Activated CD8-positive, alpha-beta memory T cell treated with anti-CD3 and anti-CD28 coated beads, Interleukin-2, amount 10 ng/mL, durations not matched to agents 7 days and 5 days (primary cell): ENCODE measurements at places on chromosomes 2 and 18. TPM values are rescaled to one million over a fixed set of nuclear protein-coding genes. Genes with fewer than 3 reads are reported as not detected.
A peak's percentile ranks its signal among the peaks of the same experiment; 100 is the strongest.

Gene YES1
- 12.5 TPM for total RNA-seq

Gene CELF4
- total RNA-seq, result not detected

Gene BUB1
- 126 TPM for total RNA-seq

Gene CD207
- total RNA-seq, result not detected

Gene SIX2
- not detected for total RNA-seq

Gene DES
- not detected for total RNA-seq

Gene SGO2
- total RNA-seq, result 52.5 TPM

Gene ZNF804A
- total RNA-seq, result not detected

Gene RAX
- not detected for total RNA-seq

Gene GREB1L
- total RNA-seq, result not detected

Gene FIGN
- total RNA-seq, result not detected

DNA sequence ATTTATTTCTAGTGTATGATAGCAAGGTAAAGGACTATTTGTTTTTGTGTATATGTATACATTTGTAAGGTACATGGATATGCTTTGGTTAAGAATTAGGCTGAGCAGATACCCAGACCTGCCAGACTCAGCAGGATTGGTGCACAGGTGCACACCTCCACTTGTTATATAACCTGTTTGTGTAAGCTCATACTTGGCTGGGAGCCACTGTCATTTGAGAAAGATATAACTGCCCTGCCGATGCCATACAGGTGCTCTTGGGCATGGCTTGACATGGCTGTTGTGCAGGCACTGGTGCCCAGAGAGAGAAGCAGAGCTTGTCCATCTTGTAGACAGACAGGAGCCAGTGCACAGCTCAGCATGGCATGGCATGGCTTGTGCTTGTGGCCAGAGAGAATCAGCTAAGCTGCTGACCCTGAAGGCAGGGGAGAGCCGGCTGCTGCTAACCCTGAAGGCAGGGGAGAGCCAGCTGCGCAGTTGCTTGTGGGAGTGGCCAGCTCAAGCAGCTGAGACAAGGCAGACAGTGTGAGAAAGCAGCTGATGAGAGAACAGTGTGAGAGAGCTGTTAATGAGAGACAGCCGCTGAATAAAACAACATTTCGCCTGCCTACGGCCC is 136.5 kb downstream of the RNF144A start:
- H3K36me3 ChIP-seq, result peaks cover 4% of the 10 kb centered on the region
- no peak overlapping the region for H3K27ac ChIP-seq

DNA sequence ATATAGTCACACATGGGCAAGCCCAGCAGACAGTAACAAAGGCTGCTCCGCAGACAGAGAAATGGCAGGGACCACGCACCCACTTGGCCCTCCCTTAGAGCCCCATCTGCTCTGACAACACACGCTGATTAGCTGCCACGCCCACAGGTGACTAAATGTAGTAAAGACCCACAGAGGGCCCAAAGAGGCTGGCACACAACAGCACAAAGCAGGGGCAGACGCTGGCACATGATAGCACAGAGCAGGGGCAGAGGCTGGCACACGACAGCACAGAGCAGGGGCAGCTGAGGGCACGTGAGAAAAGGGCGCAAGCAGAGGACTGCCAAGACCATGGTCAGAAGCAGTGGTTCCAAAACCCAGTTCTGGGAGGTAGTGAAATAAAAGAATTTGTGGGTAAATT is 10.6 kb downstream of the AFG3L2 start:
- H3K4me3 ChIP-seq, result no peak overlapping the region
- no peak for DNase-seq
- no peaks in the 10 kb centered on the region for H3K27me3 ChIP-seq
- no peak overlapping the region for H3K27ac ChIP-seq

- peaks cover 14% of the 10 kb centered on the region for H3K36me3 ChIP-seq
- no peaks in the 10 kb centered on the region for H3K27me3 ChIP-seq
- peaks cover 24% of the 10 kb centered on the region for H3K4me1 ChIP-seq
- peak within 1 kb of the TSS; percentile 97 for H3K27ac ChIP-seq
- H3K4me3 ChIP-seq, result peak within 1 kb of the TSS; percentile 94
- peak; percentile 94 for DNase-seq
Observed at GRCh38 chr2:86623494-86624266, at the start of gene RNF103. RNF103 (minus strand) TSS chr2:86623865; CDS start chr2:86622886, 979 bp downstream.

- H3K4me3 ChIP-seq, result no peak overlapping the region
- H3K27ac ChIP-seq, result no peak overlapping the region
- H3K4me1 ChIP-seq, result no peaks in the 10 kb centered on the region
- DNase-seq, result no peak
- H3K27me3 ChIP-seq, result no peaks in the 10 kb centered on the region
- H3K36me3 ChIP-seq, result peaks cover 4% of the 10 kb centered on the region
Observed at GRCh38 chr2:62998949-62999348, 51.7 kb upstream of the OTX1 start.

DNA sequence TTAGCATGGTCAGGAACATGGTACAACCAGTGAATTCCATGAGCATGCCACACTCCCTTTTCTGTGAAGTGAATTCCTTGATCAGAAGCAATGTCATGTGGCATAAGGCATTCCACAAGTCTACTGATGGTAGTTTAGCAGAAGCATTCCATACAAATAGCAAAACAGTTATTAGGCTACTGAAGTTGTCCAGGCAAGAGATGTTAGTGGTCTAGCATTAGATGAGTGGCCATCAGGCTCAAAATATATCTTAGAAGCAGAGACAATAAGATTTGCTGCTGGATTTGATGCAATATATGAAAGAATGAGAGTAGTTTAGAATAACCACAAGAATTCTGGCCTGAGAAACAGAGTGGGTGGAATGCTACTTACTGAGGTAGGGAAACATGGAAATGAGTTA is 355.3 kb upstream of the NRXN1 start:
- H3K27ac ChIP-seq, result no peak overlapping the region
- no peaks in the 10 kb centered on the region for H3K4me1 ChIP-seq
- H3K27me3 ChIP-seq, result no peaks in the 10 kb centered on the region
- H3K36me3 ChIP-seq, result no peaks in the 10 kb centered on the region
- no peak for DNase-seq

- no peak for DNase-seq
- no peaks in the 10 kb centered on the region for H3K36me3 ChIP-seq
- no peaks in the 10 kb centered on the region for H3K4me1 ChIP-seq
Observed at GRCh38 chr2:231379266-231380215, 16.0 kb upstream of the B3GNT7 start.

DNA sequence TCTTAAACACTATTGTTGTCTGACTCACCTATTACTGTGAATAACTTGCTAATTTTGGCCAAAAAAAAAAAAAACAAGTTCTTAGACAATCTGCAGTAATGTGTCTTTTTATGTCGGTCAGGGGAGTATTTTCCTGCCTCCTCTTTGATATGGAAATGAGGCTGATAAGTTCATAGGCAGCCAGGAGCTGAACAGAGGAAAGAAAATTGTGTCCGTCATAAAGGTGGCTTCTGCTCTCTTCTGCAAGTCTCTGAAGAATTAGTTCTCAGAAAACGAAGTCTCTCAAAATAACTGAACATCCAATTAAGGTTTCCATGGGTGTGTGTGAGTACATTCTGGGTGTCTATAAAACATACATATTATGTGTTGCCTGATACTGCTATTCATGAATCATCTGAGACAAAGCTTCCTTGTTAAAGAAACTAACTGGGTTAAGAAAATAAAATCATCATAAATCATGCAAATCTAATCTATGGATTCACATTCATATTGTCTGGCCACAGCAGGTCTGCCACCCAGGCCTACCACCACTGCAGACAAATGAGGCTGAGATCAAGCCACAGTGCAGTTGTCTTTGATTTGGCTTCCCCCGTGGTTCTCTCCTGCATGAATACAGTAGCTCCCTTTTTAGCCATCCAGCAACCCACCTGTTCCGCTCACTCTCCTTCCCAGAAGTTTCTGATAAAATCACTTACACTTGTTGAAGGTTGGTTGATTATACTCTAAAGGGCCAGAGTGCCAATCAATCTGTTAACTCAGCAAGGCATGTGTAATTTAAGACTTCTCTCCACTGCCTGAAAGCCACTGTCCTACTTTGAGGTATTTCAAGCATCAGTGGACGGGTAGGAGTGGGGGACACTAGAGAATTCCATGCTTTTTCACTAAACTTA is 19.4 kb upstream of the SP5 start:
- DNase-seq, result no peak
- H3K27me3 ChIP-seq, result peaks cover 14% of the 10 kb centered on the region
- H3K36me3 ChIP-seq, result no peaks in the 10 kb centered on the region
- H3K27ac ChIP-seq, result no peak overlapping the region
- H3K4me1 ChIP-seq, result no peaks in the 10 kb centered on the region

- H3K27ac ChIP-seq, result no peak overlapping the region
- peaks cover 3% of the 10 kb centered on the region for H3K27me3 ChIP-seq
- no peak overlapping the region for H3K4me3 ChIP-seq
- H3K36me3 ChIP-seq, result peaks cover 45% of the 10 kb centered on the region
- H3K4me1 ChIP-seq, result peaks cover 14% of the 10 kb centered on the region
Observed at GRCh38 chr18:62357079-62357719, 32.1 kb downstream of the TNFRSF11A start.

- H3K4me1 ChIP-seq, result no peaks in the 10 kb centered on the region
- H3K4me3 ChIP-seq, result no peak overlapping the region
- H3K36me3 ChIP-seq, result no peaks in the 10 kb centered on the region
Observed at GRCh38 chr2:118442046-118442445, 353.8 kb downstream of the INSIG2 start.

GRCh38 chr2:73250872-73251846 is 17.1 kb downstream of the CCT7 start:
- no peaks in the 10 kb centered on the region for H3K27me3 ChIP-seq
- no peak for DNase-seq
- no peak overlapping the region for H3K27ac ChIP-seq
- no peak overlapping the region for H3K4me3 ChIP-seq
- no peaks in the 10 kb centered on the region for H3K4me1 ChIP-seq

DNA sequence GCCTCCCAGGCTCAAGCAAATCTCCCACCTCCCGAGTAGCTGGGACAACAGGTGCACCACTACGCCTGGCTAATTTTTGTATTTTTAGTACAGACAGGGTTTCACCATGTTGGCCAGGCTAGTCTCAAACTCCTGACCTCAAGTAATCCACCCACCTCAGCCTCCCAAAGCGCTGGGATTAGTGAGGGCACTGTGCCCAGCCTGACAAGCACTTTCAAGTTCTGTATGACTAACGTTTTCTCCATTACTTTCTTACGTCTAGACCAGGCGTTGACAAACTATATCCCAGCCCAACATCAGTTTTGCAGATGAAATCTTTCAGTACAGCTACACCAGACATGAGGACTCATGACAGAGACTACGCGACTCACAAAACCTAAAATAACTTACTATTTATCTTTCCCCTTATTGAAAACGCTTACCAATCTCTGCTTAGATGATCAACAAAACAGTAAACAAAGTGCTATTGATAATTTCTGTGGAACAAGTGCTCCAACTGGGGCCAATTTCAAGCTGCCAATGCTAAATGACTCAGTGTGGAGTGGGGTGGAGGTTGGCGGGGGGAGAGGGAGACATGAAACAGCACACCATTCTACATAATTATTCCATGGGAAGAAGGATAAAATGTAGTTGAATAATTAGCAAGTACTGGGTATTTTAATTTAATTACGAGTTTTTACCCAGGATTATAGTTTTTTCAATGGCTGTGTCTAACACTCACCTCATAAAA is 59.1 kb downstream of the SAP130 start:
- H3K27ac ChIP-seq, result no peak overlapping the region
- no peaks in the 10 kb centered on the region for H3K27me3 ChIP-seq
- H3K4me3 ChIP-seq, result no peak overlapping the region

DNA sequence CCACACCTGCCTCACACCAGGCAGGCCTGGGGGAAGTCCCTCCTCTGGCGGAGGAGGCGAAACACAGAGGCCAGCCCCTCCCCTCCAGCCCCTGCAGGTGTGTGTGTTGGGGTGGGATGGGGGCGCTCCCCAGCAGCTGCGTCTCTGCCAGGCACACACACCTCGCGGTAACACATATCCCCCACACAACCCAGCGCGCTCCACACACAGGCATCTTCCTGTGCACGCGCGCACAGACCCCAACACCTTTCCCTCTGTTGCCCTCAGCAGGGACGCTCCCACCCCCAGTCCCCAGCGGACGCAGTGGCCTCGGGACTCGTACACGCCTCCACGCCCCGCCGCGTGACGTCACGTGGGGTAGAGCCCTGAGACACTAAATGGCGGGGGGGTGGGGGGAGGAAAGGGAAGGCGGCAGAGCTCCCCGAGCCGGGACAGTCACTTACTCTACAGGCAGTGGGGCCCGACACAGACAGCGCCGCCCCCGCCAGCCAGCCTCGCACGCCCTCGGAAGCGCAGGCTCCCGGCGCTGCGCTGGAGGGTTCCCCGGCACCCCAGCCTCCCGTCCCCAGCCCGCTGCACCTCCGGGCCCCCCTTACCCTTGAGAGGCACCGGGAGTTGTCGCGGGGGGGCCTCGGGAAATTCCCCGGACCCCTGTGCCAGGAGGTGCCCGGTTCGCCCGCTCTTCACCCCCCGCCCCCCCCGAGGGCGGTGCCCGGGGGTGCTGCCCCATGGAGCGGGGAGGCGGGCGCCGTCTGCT is at the start of gene WNT10A:
TSS of gene WNT10A (plus strand) at position 751 of the 757 bp plus-strand sequence. CDS start 144 bp downstream, outside the sequence.
- peaks cover 15% of the 10 kb centered on the region for H3K4me1 ChIP-seq
- peak; percentile 52 for DNase-seq
- peak within 1 kb of the TSS; percentile 38 for H3K4me3 ChIP-seq

GRCh38 chr18:70289351-70290312 is 787 bp downstream of the SOCS6 start:
- no peak overlapping the region for H3K27ac ChIP-seq
- peak overlapping the region; percentile 75 for H3K4me3 ChIP-seq
- H3K36me3 ChIP-seq, result no peaks in the 10 kb centered on the region
- peaks cover 59% of the 10 kb centered on the region for H3K27me3 ChIP-seq

GRCh38 chr18:12531749-12532148 is 124.0 kb downstream of the PRELID3A start:
- H3K4me3 ChIP-seq, result no peak overlapping the region
- no peaks in the 10 kb centered on the region for H3K4me1 ChIP-seq
- no peak for DNase-seq
- no peak overlapping the region for H3K27ac ChIP-seq
- H3K27me3 ChIP-seq, result peaks cover 5% of the 10 kb centered on the region

- H3K4me1 ChIP-seq, result no peaks in the 10 kb centered on the region
- no peak for DNase-seq
- H3K36me3 ChIP-seq, result no peaks in the 10 kb centered on the region
- H3K27me3 ChIP-seq, result no peaks in the 10 kb centered on the region
- no peak overlapping the region for H3K4me3 ChIP-seq
Observed at GRCh38 chr18:32893915-32894314, 121.1 kb upstream of the KLHL14 start.

DNA sequence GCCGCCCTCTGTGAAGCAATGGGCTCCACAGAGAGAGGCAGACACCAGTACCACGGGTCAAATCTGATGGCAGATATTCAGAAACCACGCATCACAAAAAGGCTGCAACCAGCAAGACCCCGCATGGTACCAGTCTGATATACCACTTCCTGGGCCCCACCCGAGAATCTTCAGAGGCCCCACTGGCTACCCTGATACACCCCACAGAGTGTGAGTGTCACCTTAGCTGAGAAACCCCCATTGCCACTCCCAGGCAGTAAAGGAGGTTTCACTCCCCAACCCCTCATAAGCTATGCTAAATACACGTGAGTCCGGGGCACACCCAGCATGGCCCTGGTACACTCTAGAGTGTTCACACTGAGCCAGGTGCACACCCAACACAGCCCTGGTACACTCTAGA is 160.0 kb downstream of the EIPR1 start:
- no peak for DNase-seq
- H3K27ac ChIP-seq, result no peak overlapping the region
- H3K36me3 ChIP-seq, result peaks cover 25% of the 10 kb centered on the region
- H3K27me3 ChIP-seq, result no peaks in the 10 kb centered on the region
- H3K4me1 ChIP-seq, result peaks cover 27% of the 10 kb centered on the region
- no peak overlapping the region for H3K4me3 ChIP-seq

GRCh38 chr2:203797712-203798111 is 69.9 kb upstream of the CTLA4 start:
- no peak overlapping the region for H3K27ac ChIP-seq
- H3K4me1 ChIP-seq, result peaks cover 24% of the 10 kb centered on the region
- DNase-seq, result no peak
- H3K4me3 ChIP-seq, result no peak overlapping the region
